ENCODE measurements at places on chromosomes 2 and 18.

DNA sequence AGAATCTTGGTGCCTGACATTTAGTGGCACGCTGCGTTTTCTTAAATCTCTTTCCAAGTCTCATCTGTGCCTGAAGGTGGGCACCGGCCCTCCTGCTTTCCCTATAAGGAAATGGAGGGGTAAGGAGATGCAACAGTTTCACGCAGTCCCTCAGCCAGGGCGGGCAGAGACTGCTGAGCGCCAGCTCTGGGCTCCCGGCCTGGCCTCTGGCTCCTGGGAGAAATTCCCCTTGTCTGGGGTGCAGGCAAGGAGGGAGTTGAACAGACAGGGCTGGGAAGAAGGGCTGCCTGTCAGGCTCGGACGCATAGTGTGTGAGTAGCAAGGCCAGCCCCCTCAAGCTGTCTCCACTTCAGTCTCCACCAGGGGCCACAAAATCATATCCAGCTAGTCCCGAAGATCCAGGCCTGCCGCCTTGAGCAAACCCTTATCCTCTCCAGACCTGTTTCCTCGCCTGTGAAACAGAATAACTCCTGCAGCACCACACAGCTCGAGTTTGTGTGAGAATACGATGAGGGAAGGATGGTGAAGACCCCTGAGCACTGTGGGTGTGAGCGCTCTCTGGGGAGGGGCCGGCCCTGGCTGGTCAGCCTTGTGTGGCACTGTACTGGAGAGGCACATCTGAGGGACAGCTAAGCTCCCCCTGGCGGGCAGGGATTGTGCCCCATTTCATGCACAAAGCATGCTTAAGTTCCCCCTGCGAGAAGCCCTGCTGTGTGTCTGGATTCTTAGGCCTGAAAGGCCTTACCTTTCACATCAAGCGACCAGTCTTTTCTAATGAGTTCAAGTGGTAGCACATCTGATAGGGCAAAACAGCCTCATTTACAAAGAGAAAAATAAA is 33.8 kb downstream of the SDC1 start:
- no peak overlapping the region for H3K27ac ChIP-seq
- no peaks in the 10 kb centered on the region for H3K27me3 ChIP-seq
- H3K36me3 ChIP-seq: no peaks in the 10 kb centered on the region
- DNase-seq: no peak
- no peaks in the 10 kb centered on the region for H3K4me1 ChIP-seq

DNA sequence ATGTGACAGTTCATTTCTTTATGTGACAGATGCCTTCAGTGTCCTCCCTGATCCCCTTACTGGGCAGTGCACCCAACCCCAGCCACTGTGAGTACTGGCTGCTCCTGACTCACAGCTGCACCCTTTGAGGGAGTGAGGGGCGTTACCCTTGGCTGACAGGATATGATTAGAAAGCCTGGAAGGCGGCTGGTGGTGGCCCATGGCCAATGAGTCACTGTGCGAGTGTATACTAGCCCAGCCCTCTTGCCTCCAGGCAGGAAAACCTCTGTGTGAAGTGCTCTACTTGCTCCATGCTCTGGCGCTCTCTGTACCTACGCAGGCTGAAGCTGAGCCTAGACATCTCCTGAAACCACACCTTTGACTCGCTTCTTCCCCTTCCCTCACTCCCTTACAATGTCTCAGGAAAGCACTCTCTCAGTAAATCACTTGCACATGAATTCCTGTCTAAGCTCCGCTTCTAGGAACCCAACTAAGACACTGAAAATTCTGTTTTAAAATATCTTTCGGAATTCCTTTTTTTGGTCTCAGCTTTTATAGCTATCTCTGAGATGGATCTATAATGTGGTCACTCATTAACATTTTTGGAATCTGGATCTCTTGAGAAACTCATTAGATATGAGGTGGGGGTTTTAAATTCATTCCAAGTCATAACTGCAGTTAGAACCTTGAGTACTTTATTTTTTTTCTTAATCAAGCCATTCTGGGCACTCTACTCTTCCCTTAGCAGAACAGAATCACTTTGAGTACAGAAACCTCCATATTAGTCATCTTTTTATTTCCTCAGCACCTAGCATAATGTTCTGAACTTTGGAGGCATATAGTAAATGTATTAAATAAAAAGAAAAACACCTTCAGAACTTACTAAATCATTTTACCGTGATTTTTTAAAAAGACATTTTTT is 25.3 kb upstream of the STAM2 start:
- H3K36me3 ChIP-seq: no peaks in the 10 kb centered on the region
- H3K4me1 ChIP-seq: no peaks in the 10 kb centered on the region
- H3K27me3 ChIP-seq: no peaks in the 10 kb centered on the region
- no peak overlapping the region for H3K27ac ChIP-seq

DNA sequence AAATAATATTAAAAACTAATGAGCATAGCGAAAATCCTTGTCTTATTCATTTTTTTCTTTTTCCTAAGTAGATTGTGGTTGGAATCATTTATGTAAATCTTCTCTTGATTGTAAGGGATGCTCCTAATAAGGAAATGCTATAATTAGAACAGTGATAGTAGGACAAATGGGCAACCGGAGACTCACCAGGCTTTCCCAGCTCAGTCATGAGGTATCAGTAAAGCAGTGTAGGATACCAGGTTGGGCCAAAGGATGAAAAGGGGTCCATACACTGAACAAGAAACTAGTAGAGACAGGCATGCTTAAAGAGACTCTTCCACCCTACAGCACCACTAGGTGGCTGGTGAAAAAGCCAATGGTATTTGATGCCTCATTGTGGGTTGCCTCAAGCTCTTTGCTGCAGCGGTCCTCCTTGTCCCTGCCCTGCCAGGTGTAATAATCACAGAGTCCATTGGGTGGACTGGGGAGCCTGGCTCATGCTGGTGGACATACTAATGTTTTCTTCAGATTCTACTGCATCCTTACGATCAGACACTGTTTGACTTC is 71.4 kb upstream of the FAM98A start:
- H3K27me3 ChIP-seq: no peaks in the 10 kb centered on the region
- H3K27ac ChIP-seq: no peak overlapping the region
- H3K36me3 ChIP-seq: no peaks in the 10 kb centered on the region
- H3K4me1 ChIP-seq: no peaks in the 10 kb centered on the region
- no peak for DNase-seq
- no peak overlapping the region for H3K4me3 ChIP-seq

- H3K27ac ChIP-seq: no peak overlapping the region
- H3K27me3 ChIP-seq: no peaks in the 10 kb centered on the region
- no peaks in the 10 kb centered on the region for H3K4me1 ChIP-seq
- no peak overlapping the region for H3K4me3 ChIP-seq
Measured at GRCh38 chr2:147451902-147452515, 392.8 kb upstream of the ACVR2A start.

GRCh38 chr2:83471655-83472054 is 987.4 kb downstream of the SUCLG1 start:
- H3K36me3 ChIP-seq: no peaks in the 10 kb centered on the region
- no peaks in the 10 kb centered on the region for H3K4me1 ChIP-seq
- DNase-seq: no peak
- no peak overlapping the region for H3K4me3 ChIP-seq
- no peaks in the 10 kb centered on the region for H3K27me3 ChIP-seq

DNA sequence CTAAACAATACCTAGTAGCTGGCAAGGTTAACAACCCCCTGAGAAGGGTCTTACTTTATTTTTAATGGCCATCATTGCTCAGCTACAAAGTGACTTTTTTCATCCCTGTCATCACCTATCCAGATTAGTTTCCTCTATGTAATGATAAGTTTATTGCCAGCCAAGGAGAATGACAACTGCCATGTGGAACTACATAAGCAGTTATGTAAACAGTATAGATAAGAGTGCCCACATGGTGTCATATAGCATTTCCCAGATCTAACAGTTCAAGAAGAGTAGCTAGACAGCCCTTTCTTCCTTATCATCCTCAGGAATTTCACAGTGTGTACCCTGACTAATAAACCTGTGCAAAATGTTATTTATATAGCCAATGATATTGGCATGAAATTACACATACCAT is 240.2 kb upstream of the PIK3C3 start:
- DNase-seq: no peak
- no peaks in the 10 kb centered on the region for H3K27me3 ChIP-seq
- H3K4me1 ChIP-seq: no peaks in the 10 kb centered on the region
- no peak overlapping the region for H3K27ac ChIP-seq

DNA sequence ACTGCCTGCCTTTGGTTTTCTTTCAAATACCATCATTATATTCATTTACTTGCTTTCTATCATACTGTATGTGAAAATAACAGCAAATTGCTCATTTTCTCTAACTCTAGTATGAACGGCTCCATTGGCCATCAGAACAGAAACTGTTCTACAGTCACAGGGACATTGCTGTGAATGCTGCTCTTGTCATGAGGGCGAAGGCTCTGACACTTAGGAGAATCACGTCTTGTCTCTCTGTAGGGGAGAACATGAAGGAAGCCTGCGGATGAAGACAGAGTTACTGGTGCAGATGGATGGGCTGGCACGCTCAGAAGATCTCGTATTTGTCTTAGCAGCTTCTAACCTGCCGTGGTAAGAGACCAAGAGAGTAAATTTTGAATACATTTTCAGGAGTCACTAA is 41.7 kb upstream of the ELOA2 start:
- no peaks in the 10 kb centered on the region for H3K27me3 ChIP-seq
- no peaks in the 10 kb centered on the region for H3K4me1 ChIP-seq
- H3K4me3 ChIP-seq: no peak overlapping the region
- H3K27ac ChIP-seq: no peak overlapping the region

- DNase-seq: no peak
- no peak overlapping the region for H3K4me3 ChIP-seq
- H3K36me3 ChIP-seq: no peaks in the 10 kb centered on the region
- H3K27ac ChIP-seq: no peak overlapping the region
- H3K27me3 ChIP-seq: no peaks in the 10 kb centered on the region
Measured at GRCh38 chr2:121776885-121777698, 21.6 kb downstream of the TSN start.

GRCh38 chr2:8437949-8438400 is 243.9 kb upstream of the ID2 start:
- no peaks in the 10 kb centered on the region for H3K4me1 ChIP-seq
- H3K27me3 ChIP-seq: no peaks in the 10 kb centered on the region
- no peak overlapping the region for H3K27ac ChIP-seq

DNA sequence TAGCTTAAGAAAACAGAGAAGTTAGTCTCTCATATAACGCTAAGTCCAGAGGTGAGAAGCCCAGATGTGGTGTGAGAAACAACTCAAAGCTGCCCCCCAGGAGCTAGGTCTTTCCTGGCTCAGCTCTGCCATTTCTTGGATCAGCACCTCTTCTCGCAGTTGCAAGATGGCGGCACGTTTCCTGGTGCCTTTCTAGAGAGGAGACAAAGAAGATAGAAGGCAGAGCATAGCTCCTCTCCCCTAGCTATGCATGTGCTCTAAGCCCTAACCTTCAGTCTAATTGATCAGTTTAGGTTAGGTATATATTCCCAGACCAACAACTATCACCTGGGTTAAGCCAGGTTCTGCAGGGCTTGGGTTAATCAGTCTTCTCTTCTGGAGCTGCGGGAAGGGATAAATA is 119.5 kb upstream of the RAB12 start:
- no peak for DNase-seq
- H3K36me3 ChIP-seq: no peaks in the 10 kb centered on the region

- no peak overlapping the region for H3K4me3 ChIP-seq
- DNase-seq: no peak
- H3K36me3 ChIP-seq: no peaks in the 10 kb centered on the region
- H3K4me1 ChIP-seq: peaks cover 12% of the 10 kb centered on the region
- no peaks in the 10 kb centered on the region for H3K27me3 ChIP-seq
Measured at GRCh38 chr2:8532438-8532837, 149.4 kb upstream of the ID2 start.

DNA sequence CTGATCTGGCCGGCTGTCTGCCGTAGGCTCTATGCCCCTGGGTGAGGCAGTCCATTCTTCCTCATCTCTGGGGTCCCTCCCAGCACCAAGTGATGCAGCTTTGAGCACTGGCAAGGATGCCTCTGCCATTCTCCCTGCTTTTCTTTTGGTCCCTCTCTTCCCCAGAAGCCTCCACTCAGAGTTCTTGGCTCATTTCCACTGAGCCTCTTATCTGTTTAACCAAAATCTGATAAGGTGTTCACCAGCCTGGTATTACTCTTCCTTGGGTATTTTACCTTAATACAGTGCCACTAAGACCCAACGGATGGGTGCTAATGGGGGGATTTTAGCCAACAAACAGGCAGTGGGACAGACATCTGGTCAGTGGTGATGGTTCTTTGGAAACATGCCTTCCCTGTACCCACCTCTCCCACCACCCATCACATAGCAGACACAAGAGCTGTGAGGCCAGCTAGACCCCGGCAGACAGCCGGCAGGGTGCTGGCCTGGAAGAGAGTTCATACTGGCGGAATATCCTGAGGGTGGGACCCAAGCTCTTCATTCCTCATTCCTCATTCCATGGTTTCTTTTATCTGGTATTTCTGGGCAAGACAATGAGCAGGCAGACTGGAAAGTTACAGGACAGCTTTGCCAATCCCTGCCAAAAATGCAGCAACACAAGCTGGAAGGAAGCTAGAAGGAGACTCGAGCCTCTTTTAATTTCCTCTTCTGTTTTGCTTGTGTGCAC is 34.6 kb downstream of the ZBTB7C start:
- no peaks in the 10 kb centered on the region for H3K27me3 ChIP-seq
- no peak for DNase-seq
- no peak overlapping the region for H3K27ac ChIP-seq
- no peaks in the 10 kb centered on the region for H3K36me3 ChIP-seq

GRCh38 chr2:72349016-72349415 is 201.4 kb upstream of the CYP26B1 start:
- H3K27me3 ChIP-seq: no peaks in the 10 kb centered on the region
- no peak overlapping the region for H3K4me3 ChIP-seq
- H3K27ac ChIP-seq: no peak overlapping the region
- no peaks in the 10 kb centered on the region for H3K36me3 ChIP-seq
- DNase-seq: no peak

GRCh38 chr18:21115519-21116411 is 4.2 kb upstream of the ROCK1 start:
- no peaks in the 10 kb centered on the region for H3K36me3 ChIP-seq
- H3K27me3 ChIP-seq: no peaks in the 10 kb centered on the region
- no peak for DNase-seq
- no peak overlapping the region for H3K4me3 ChIP-seq

- peaks cover 30% of the 10 kb centered on the region for H3K4me1 ChIP-seq
- no peak overlapping the region for H3K4me3 ChIP-seq
- DNase-seq: no peak
- H3K36me3 ChIP-seq: no peaks in the 10 kb centered on the region
- peak overlapping the region; percentile 31 for H3K27ac ChIP-seq
- no peaks in the 10 kb centered on the region for H3K27me3 ChIP-seq
Measured at GRCh38 chr2:28269019-28269784, 123.5 kb upstream of the FOSL2 start.

DNA sequence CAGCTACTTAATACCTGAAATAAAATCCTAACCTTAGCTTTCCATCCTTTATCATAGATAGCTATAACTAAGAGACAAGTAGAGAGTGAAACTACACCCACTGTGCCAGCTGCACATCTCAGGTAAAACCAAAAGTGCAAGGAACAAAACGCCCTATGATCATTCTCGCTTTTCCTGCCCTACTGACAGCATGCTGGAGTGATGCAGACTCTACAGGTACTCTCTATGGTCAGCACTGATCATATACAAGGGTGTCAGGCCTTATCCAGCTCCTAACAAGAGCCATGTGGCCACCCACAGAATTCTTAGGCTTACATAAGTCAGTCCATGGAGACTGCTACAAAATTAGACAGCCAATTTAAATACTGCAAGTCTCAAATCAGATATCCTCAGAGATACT is 45.6 kb downstream of the REV1 start:
- H3K36me3 ChIP-seq: no peaks in the 10 kb centered on the region
- H3K27me3 ChIP-seq: no peaks in the 10 kb centered on the region
- DNase-seq: no peak
- H3K4me1 ChIP-seq: peaks cover 9% of the 10 kb centered on the region
